ENCODE measurements at places on chromosomes 4 and X.
A peak's percentile ranks its signal among the peaks of the same experiment; 100 is the strongest.

DNA sequence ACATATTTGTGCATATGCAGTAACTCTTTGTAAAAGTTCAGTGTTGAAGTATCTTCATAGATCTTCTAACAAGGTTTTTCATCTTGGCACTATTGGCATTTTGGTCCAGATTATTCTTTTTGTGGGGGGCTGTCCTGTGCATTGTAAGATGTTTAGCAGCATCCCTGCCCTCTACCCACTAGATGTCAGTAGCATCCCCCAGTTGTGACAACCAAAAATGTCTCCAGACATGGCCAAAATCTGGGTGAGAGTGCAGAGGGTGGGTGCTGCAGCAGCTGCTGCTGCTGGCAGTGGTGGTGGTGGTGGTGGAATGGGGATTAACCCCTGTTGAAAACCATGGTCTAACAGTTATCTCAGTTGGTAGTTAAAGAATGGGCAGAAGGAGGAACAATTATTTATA is 370.0 kb downstream of the GPAT3 start:
- H3K27ac ChIP-seq = no peak overlapping the region
- no peaks in the 10 kb centered on the region for H3K27me3 ChIP-seq
- no peak overlapping the region for H3K4me3 ChIP-seq
- no peaks in the 10 kb centered on the region for H3K36me3 ChIP-seq

GRCh38 chrX:107744868-107745267 is 30.7 kb downstream of the TSC22D3 start:
- H3K4me1 ChIP-seq = peaks cover 50% of the 10 kb centered on the region
- peak overlapping the region; percentile 88 for H3K27ac ChIP-seq
- no peak overlapping the region for H3K4me3 ChIP-seq

GRCh38 chr4:7382634-7383014 is 52.1 kb downstream of the PSAPL1 start:
- DNase-seq = no peak
- H3K27ac ChIP-seq = no peak overlapping the region
- no peaks in the 10 kb centered on the region for H3K4me1 ChIP-seq
- no peak overlapping the region for H3K4me3 ChIP-seq
- no peaks in the 10 kb centered on the region for H3K27me3 ChIP-seq

DNA sequence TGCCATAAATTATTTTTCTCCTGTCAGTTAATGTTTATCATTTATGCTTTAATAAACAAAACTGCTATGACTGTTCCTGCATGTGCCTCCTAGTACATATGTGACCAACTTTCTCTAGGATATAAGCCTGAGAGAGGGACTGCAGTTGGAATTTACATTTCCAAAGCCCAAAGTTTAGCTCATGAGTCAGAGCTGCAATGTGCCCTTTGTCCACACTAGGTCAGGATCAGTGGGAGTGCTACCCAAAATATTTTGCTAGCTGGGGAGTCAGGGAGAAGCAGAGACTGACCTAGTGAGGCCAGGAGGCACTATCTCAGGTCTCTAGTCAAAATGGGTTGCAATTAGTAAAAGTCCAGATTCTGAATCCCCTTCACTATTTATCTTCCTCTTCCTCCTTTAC is 92.7 kb downstream of the AR start:
- no peaks in the 10 kb centered on the region for H3K4me1 ChIP-seq
- H3K36me3 ChIP-seq = no peaks in the 10 kb centered on the region
- no peak overlapping the region for H3K4me3 ChIP-seq
- DNase-seq = no peak
- no peaks in the 10 kb centered on the region for H3K27me3 ChIP-seq

All from right lobe of liver (tissue), 6 donors.